Fibroblast of skin of back (primary cell): ENCODE measurements at places on chromosomes 13 and 19.

- no peak for DNase-seq
These were observed 10.1 kb downstream of the COPE start for GRCh38 chr19:18908917-18909619.

- no peak for DNase-seq
These were observed 13.1 kb downstream of the XRCC1 start for GRCh38 chr19:43562226-43562697.

DNA sequence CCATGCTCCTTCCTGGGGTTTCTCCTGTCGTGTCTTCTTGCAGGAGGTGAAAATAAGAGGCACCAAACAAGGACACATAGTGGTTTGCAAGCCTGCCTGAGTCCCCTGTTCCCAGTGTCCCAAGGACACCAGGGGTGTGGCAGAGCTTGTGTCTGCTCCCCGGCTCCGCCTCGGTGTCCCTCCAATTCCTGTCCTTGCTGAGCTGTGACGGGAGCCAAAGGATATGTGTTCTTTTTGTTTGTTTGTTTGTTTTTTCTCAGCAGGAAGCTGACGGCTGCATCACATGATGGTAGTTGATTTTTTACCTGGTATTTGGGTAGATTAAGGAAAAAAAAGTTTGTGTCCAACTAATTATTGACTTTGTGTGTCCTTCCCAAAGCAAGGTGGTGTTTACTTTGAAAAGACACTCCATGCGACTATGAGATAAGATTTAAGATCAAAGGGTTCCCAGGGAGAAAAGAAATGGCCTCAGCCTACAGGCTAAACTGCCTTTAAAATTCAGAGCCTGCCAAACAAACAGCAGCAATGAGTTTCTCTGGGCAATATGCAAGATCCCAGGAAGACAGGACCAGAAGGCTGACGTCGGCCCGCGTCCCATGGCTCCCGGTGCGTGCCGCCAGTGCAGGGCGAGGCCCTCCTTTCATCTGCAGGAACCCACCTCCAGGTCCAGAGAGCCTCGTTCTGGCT, 50.8 kb upstream of the XPO4 start:
- no peak for DNase-seq

- no peak for DNase-seq
These were observed 42.2 kb downstream of the FLT1 start for GRCh38 chr13:28452755-28453154.

GRCh38 chr13:32117701-32118100, 86.1 kb downstream of the FRY start:
- DNase-seq = no peak

- no peak for DNase-seq
These were observed 36.7 kb upstream of the DOCK9 start for GRCh38 chr13:99014522-99014921.

- no peak for DNase-seq
These were observed 171.8 kb upstream of the UBL3 start for GRCh38 chr13:30022256-30022655.

GRCh38 chr19:32166238-32166637, 179.2 kb upstream of the ZNF507 start:
- no peak for DNase-seq

- no peak for DNase-seq
These were observed 3.5 kb downstream of the XAB2 start for GRCh38 chr19:7625763-7626372.

- no peak for DNase-seq
These were observed 1322.3 kb downstream of the UQCRFS1 start for GRCh38 chr19:27890696-27891095.

DNA sequence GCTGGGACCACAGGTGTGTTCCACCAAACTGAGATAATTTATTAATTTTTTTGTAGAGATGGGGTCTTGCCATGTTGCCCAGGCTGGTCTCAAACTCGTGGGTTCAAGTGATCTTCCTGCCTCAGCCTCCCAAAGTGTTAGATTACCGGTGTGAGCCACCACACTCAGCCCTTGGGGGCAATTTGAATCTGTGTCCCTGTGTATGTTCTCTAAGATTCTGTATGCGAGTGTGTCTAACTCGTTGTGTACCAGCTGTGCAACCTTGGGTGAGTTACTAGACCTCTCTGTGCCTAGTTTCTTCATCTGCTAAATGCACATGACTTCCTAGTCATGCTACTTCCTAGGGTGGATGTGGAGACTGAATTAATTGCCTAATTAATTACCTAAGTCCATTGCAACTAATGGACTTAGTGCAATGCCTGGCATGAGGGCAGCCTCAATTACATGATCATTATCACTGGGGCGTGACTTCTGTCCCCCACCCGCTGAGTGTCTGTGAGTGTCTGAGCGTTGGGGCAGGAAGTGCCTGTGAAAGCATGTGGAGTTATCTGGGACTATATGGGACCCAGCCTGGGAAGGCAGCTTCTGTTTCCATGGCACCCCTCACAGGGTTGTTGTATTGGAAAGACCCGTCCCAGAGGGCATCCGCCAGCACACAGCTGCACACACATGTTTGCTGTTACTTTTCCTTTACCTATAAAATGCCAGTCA, 1.8 kb upstream of the NCCRP1 start:
- no peak for DNase-seq

DNA sequence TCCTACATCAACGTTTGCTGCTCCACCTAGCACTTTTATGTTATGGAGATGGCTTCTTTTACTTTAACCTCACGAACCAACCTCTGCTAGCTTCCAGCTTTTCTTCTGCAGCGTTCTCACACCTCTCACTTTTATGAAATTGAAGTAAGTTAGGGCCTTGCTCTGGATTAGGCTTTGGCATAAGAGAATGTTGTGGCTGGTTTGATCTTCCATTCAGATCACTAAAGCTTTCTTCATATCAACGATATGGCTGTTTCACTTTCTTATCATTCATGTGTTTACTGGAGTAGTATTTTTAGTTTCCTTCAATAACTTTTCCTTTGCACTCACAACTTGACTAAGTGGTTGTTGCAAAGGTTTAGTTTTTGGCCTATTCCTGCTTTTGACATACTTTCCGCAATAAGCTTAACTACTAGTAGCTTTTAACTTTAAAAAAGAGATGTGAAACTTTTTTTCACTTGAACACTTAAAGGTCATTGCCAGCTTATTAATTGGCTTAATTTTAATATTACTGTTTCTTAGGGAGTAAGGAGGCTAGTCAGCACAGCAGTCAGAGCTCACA, 60.0 kb upstream of the SPRY2 start:
- no peak for DNase-seq

- no peak for DNase-seq
These were observed 251.4 kb upstream of the MAB21L1 start for GRCh38 chr13:35727881-35728280.

GRCh38 chr13:38008636-38009035, 139.1 kb upstream of the TRPC4 start:
- DNase-seq = peak; percentile 3

DNA sequence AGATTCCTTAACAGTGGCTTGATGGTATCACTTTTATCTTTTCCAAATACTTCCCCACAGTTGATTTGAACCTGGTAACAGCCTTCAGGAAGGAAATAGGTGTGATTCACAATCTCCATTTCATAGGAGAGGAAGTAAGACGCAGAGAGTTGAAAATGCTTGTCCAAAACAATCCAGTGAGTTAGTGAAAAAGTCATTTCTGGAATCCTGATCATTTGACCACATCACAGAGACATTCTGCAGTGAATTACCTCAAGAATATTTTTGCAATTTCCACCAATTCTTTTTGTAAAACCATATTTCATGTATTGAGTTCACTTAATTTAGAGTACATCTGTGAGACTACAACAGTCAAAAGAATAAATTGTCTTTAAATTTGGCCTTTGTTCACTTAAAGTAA, 292.8 kb downstream of the DCLK1 start:
- peak; percentile 89 for DNase-seq

- DNase-seq = no peak
These were observed 47.7 kb downstream of the KLF2 start for GRCh38 chr19:16372065-16372915.

DNA sequence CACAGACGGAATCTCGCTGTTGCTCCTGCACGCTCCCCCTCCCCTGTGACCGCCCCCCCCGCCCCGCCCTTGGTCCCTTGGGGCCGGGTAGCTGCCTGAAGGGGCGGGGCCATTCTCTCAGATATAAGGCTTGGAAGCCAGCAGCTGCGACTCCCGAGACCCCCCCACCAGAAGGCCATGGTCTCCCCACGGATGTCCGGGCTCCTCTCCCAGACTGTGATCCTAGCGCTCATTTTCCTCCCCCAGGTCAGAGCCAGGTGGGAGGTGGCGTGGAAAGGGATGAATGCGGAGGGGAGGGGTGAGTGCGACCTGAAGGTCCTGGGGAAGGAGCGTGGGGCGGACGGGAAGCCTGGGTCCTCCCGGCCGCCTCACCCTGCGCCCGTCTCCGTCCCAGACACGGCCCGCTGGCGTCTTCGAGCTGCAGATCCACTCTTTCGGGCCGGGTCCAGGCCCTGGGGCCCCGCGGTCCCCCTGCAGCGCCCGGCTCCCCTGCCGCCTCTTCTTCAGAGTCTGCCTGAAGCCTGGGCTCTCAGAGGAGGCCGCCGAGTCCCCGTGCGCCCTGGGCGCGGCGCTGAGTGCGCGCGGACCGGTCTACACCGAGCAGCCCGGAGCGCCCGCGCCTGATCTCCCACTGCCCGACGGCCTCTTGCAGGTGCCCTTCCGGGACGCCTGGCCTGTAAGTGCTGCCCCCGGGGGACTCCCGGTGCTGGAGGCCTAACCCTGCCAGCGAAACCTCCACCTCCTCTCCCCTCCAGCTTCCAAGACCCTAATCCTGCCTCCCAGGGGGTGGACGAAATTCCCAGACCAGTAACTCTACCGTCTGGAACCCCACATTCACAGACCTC, at the start of gene DLL3:
TSS of gene DLL3 (plus strand) at position 150 of the 845 bp plus-strand sequence. CDS start at position 178, 28 bp downstream.
- no peak for DNase-seq

GRCh38 chr19:58569943-58570670, 3.0 kb downstream of the MZF1 start:
- DNase-seq = no peak

GRCh38 chr19:36488118-36488845, 1.1 kb downstream of the ZNF566 start:
- no peak for DNase-seq
